Peyer's patch (tissue), 4 donors: ENCODE measurements at places on chromosomes 5 and 9. TPM values are rescaled to one million over a fixed set of nuclear protein-coding genes. Genes with fewer than 3 reads are reported as not detected.
A peak's percentile ranks its signal among the peaks of the same experiment; 100 is the strongest.

GRCh38 chr5:2141254-2142000, 258.7 kb upstream of the IRX4 start:
- DNase-seq, result no peak
- H3K27me3 ChIP-seq, result no peaks in the 10 kb centered on the region
- no peak overlapping the region for H3K27ac ChIP-seq
- H3K4me1 ChIP-seq, result no peaks in the 10 kb centered on the region

- no peak overlapping the region for H3K4me3 ChIP-seq
- no peak overlapping the region for H3K27ac ChIP-seq
- no peak for DNase-seq
- H3K4me1 ChIP-seq, result no peaks in the 10 kb centered on the region
Observed at GRCh38 chr5:40571729-40572128, 108.0 kb upstream of the PTGER4 start.

DNA sequence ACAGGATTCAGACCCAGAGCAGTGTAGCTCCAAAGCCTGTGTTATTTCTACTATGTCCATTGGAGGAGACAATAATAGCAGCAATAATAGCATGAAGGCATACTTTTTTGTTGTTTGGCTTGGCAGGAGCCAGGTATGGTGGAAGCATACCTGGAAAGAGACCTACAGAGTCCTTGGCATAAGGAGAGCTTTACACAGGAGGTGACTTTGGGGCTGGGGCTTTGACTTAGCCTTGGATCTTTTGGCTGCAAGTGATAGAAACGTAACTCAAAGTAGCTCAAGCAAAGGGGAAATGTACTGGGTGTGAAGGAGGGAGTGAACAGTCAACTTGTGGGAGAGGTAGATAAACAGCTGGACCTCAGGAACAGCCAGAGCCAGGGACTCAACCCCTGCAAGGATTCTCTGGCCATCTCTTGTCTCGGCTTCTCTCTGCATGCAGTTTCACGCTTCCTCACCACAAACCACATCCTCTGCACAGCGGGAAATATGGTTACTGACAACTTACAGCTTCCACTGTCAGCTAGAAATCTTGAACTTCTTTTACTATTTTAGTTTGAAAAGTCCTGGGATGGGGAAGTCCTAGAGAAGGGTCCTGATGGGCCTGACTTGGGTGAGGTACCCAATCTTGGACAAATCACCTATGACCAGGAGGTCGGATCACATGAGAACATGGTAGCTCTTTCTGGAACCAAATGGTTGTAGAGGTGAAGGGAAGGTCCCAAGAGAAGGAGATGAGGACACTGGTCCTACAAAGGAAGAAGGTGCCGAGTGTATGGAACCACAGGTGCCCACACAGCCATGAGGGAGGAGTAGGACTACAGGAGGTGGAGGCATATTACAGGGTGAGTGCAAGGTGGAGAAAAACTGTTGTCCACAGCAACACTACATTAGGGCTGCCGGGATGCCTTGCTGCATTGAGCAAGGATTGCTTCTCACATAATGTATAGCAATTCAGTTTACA, 47.0 kb upstream of the TGFBR1 start:
- no peak for DNase-seq
- H3K27ac ChIP-seq, result no peak overlapping the region
- H3K27me3 ChIP-seq, result no peaks in the 10 kb centered on the region
- H3K4me1 ChIP-seq, result peaks cover 25% of the 10 kb centered on the region
- no peak overlapping the region for H3K4me3 ChIP-seq

Gene GDF9
- not detected for total RNA-seq

GRCh38 chr5:124839371-124839998, 93.0 kb upstream of the ZNF608 start:
- no peak for DNase-seq
- no peaks in the 10 kb centered on the region for H3K4me1 ChIP-seq
- no peaks in the 10 kb centered on the region for H3K36me3 ChIP-seq
- H3K4me3 ChIP-seq, result no peak overlapping the region
- no peaks in the 10 kb centered on the region for H3K27me3 ChIP-seq

GRCh38 chr5:169006842-169007790, 293.8 kb downstream of the SLIT3 start:
- H3K36me3 ChIP-seq, result no peaks in the 10 kb centered on the region
- no peak overlapping the region for H3K27ac ChIP-seq
- no peaks in the 10 kb centered on the region for H3K4me1 ChIP-seq
- H3K27me3 ChIP-seq, result no peaks in the 10 kb centered on the region

Gene SLC38A9
- 53.6 TPM for total RNA-seq

DNA sequence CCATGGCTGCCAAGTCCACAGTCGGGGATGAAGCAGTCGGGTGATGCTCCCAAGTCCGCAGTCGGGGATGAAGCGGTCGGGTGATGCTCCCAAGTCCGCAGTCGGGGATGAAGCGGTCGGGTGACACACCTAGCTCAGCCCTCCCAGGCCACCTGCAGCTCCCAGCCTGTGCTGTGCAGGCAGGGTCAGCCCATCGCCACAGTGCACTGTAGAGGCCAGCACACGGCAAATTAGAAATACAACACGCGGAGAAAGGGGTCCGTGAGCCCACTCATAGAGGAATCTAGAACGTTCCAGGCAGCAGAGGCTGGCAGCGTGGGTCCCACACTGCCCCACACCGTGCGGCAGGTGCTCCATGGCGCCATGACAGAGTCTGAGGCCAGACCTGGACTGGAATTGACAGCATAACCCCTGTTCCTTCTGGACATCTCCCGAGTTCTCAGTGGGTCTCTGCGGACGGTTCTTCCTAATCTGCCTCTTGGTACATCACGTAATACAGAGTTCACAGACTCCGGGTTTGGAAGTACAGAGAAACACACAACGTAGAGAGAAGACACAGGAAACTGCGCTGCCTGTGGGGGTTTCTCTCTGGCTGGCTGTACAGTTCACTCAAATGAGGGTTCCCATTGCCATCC, 7.7 kb upstream of the EXOC3 start:
- H3K27ac ChIP-seq, result no peak overlapping the region
- H3K4me3 ChIP-seq, result no peak overlapping the region
- no peaks in the 10 kb centered on the region for H3K27me3 ChIP-seq

Gene JAK2
- total RNA-seq, result 22.3 TPM

Gene SURF1
- total RNA-seq, result 59.4 TPM

Gene ACER2
- 4.1 TPM for total RNA-seq

- H3K36me3 ChIP-seq, result no peaks in the 10 kb centered on the region
- H3K27ac ChIP-seq, result no peak overlapping the region
- no peaks in the 10 kb centered on the region for H3K27me3 ChIP-seq
- no peaks in the 10 kb centered on the region for H3K4me1 ChIP-seq
- DNase-seq, result no peak
Observed at GRCh38 chr5:143699121-143699520, 112.8 kb upstream of the HMHB1 start.

Gene TMOD1
- 2.6 TPM for total RNA-seq

Gene ZNG1C
- 53.9 TPM for total RNA-seq

- no peaks in the 10 kb centered on the region for H3K4me1 ChIP-seq
- H3K27ac ChIP-seq, result no peak overlapping the region
- H3K4me3 ChIP-seq, result no peak overlapping the region
Observed at GRCh38 chr5:34491251-34491620, 164.9 kb upstream of the RAI14 start.

Gene ZNF883
- total RNA-seq, result 1.6 TPM

- no peaks in the 10 kb centered on the region for H3K4me1 ChIP-seq
- H3K4me3 ChIP-seq, result no peak overlapping the region
- no peaks in the 10 kb centered on the region for H3K27me3 ChIP-seq
Observed at GRCh38 chr9:119164716-119165115, 204.5 kb downstream of the BRINP1 start.

DNA sequence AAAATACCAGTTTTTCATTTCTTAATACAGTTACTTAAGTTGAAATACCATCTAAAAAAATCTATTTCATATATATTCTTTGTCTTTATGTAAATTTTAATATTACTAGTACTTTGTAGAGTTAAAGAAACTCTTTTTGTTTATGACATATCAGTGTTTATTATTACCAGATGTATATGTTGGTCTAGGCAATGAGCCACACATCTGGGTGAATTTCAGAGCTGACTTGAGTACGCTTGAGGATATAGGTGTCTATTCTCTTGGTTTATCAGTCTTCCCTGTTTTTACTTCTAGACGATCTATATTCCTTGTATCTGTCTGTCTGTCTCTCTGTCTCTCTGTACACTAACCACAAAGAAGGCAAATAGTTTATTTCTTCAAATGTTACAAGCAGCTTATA, 2.9 kb downstream of the SMAD5 start:
- H3K27ac ChIP-seq, result no peak overlapping the region
- H3K36me3 ChIP-seq, result no peaks in the 10 kb centered on the region
- DNase-seq, result no peak
- peaks cover 8% of the 10 kb centered on the region for H3K4me1 ChIP-seq
- no peaks in the 10 kb centered on the region for H3K27me3 ChIP-seq

Gene ARL14EPL
- not detected for total RNA-seq

DNA sequence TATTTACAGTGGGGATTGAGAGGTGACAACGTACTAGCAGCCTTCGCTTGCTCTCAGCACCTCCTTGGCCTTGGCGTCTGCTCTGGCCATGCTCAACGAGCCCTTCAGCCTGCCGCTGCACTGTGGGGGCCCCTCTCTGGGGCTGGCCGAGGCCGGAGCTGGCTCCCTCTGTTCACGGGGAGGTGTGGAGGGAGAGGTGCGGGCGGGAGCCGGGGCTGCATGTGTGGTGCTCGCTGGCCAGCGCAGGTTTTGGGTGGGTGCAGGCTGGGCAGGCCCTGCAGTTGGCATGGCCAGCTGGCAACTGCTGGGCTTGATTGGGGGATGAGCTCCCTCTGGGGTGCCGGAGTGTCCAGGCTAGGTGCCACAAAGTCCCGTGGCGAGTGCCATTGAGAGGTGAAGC, 5.8 kb upstream of the DMRTA1 start:
- no peaks in the 10 kb centered on the region for H3K4me1 ChIP-seq
- H3K27ac ChIP-seq, result no peak overlapping the region
- no peak overlapping the region for H3K4me3 ChIP-seq
- no peaks in the 10 kb centered on the region for H3K36me3 ChIP-seq

- no peaks in the 10 kb centered on the region for H3K4me1 ChIP-seq
- no peak overlapping the region for H3K4me3 ChIP-seq
- H3K27me3 ChIP-seq, result no peaks in the 10 kb centered on the region
- no peaks in the 10 kb centered on the region for H3K36me3 ChIP-seq
- no peak for DNase-seq
Observed at GRCh38 chr5:101103874-101104273, 200.8 kb upstream of the ST8SIA4 start.

GRCh38 chr9:4138781-4139180, 161.1 kb downstream of the GLIS3 start:
- H3K27ac ChIP-seq, result no peak overlapping the region
- peaks cover 14% of the 10 kb centered on the region for H3K4me1 ChIP-seq
- no peak for DNase-seq
- H3K27me3 ChIP-seq, result no peaks in the 10 kb centered on the region
- H3K36me3 ChIP-seq, result no peaks in the 10 kb centered on the region

Gene NIPAL4
- not detected for total RNA-seq

DNA sequence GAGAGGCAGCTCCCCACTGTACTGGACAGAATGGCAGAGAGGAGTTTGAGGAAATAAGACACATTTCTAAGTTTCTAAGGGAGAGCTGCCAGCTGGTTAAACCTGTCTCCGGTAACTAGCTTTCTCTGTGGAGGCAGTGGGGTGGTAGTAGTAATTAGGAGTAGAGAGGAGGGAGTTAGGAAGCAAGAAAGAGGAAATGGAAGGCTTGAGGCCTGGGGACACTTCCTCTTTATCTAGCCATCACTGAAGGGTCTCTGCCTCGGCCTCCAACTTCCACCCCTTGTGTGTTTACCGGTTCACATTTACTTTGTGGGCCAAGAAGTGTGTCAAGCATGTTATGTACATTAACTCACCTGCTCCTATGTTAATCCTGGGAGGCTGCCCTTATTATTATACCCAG, 462.2 kb upstream of the DMAC1 start:
- H3K27me3 ChIP-seq, result no peaks in the 10 kb centered on the region
- no peak for DNase-seq
- no peaks in the 10 kb centered on the region for H3K36me3 ChIP-seq
- no peak overlapping the region for H3K4me3 ChIP-seq
- no peak overlapping the region for H3K27ac ChIP-seq
- H3K4me1 ChIP-seq, result no peaks in the 10 kb centered on the region

Gene CDO1
- total RNA-seq, result 1.7 TPM

DNA sequence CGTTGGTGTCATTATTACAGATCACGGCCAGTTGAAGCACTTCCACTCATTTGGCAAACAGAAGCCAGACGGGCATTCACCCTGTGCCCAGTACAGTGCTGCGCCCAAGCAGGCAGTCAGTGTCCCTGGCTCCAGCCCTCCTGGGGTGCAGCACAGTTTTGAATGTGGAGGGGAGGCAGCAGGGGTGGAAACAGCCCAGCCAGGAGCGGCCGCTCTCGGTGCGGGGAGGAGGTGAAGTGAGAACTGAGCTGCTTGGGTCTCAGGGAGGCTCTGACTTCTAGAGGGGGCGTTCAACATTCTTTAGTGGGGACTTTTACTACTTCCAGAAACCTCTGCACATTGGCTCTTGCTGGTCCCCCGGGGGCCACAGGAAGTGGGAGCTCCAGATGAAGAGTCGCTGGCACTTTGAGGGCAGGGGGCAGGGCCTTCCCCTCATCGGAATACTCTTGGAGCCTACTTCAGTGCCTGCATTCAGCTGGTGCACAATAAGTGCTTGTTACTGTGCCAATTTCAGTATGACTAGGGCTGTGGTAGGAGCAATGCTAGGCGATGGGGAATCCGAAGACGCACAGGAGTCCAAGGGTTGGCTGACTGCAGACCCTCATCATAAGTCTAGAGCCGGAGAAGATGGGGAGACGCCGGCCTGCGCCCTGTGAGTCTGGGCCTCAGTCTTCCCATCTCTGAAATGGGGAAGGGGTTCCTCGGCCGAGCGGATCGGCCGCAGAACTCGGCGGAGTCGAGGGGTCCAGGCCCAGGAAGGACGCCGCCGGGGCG, 492 bp upstream of the NEK6 start:
- peak; percentile 45 for DNase-seq
- no peaks in the 10 kb centered on the region for H3K36me3 ChIP-seq
- no peaks in the 10 kb centered on the region for H3K27me3 ChIP-seq
- H3K27ac ChIP-seq, result peak overlapping the region; percentile 48

DNA sequence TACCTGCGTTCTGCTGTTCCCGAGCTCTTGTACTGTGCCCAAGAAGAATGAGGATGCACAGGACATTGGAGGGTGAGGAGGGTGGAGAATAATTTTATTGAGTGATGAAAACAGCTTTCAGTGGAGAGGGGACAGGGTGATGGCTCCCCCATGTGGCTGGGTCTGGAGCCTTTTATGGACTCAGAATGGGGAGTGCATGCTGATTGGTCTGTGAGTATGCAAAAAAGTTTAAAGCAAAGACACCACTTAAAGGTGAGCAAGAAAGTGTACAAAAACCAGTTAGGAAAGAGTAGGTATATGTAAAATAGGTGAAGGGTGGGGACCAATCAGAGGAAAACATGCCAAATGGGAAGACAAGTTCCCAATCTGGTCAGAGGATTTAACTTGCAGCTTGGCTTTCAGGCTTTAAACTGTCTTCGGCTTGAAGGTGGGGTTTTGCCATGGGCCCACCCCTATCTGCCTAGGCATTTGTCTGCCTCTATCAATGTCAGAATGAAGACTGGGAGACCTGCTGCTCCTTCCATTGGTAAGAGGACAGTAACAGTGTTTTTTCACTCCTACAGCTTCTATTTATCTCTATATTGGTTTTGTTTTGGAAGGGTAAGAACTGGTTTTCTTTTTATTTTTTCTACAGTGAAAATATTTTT, 118.0 kb upstream of the RAI14 start:
- H3K27ac ChIP-seq, result no peak overlapping the region
- no peak for DNase-seq
- no peaks in the 10 kb centered on the region for H3K36me3 ChIP-seq
- no peaks in the 10 kb centered on the region for H3K27me3 ChIP-seq
- no peak overlapping the region for H3K4me3 ChIP-seq

- no peaks in the 10 kb centered on the region for H3K36me3 ChIP-seq
- DNase-seq, result no peak
- H3K27ac ChIP-seq, result no peak overlapping the region
- no peak overlapping the region for H3K4me3 ChIP-seq
- H3K27me3 ChIP-seq, result no peaks in the 10 kb centered on the region
Observed at GRCh38 chr5:99129768-99130501, 201.1 kb upstream of the CHD1 start.

Gene C9
- total RNA-seq, result not detected
